HL-60 (cell line): ENCODE measurements at places on chromosomes 3 and 15.

GRCh38 chr3:62622553-62623174, 249.3 kb upstream of the FEZF2 start:
- no peak for DNase-seq

GRCh38 chr3:168974617-168975403, 688.7 kb downstream of the MECOM start:
- no peak for DNase-seq

- no peak for DNase-seq
Observed at GRCh38 chr3:123629747-123630047, 44.8 kb upstream of the HACD2 start.

- no peak for DNase-seq
Observed at GRCh38 chr15:25249236-25250010, 189.4 kb downstream of the UBE3A start.

DNA sequence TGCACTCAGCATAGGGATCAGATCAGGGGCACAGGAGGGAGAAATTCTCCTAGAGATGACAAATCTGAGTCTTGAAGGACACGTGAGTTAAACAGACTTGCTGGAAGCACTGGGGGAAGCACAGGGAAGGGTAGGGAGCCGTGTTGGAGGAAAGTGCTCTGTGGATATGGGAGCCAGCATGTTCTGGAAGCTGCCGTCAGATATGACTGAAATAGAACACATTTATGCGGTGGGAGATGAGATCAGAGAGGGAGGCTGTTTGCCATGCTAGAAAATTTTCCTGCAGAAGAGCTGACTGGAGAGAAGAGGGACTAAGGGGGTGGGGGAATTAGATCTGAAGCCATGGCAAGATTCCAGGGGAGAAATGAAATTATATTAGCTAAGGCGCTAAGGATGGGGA, 1.8 kb downstream of the TAMM41 start:
- DNase-seq: no peak

GRCh38 chr15:89629829-89630228, 25.4 kb downstream of the KIF7 start:
- DNase-seq: no peak

DNA sequence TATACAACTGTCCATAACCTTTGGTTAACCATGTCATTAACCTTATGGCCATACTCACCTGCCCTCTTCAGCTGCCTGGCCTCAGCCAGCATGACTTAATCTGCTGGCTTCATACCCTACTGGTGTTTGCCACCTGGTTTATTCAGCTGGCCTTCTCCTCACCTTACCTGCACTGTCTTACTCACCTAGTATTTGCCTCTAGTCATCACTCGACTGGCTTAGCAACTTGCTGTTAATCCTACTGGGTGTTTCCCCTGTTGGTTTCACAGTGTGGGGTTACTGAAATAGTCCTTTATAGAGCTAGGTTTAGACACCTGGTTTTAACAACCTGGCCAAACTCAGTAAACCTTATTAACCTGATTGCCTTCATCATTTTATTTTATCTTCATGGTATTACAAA, 96.4 kb downstream of the IL12A start:
- DNase-seq: no peak

- DNase-seq: no peak
Observed at GRCh38 chr15:38168467-38169070, 84.1 kb upstream of the SPRED1 start.

GRCh38 chr15:96146726-96147125, 183.8 kb upstream of the NR2F2 start:
- no peak for DNase-seq

GRCh38 chr15:63876085-63876662, 42.4 kb upstream of the HERC1 start:
- no peak for DNase-seq

DNA sequence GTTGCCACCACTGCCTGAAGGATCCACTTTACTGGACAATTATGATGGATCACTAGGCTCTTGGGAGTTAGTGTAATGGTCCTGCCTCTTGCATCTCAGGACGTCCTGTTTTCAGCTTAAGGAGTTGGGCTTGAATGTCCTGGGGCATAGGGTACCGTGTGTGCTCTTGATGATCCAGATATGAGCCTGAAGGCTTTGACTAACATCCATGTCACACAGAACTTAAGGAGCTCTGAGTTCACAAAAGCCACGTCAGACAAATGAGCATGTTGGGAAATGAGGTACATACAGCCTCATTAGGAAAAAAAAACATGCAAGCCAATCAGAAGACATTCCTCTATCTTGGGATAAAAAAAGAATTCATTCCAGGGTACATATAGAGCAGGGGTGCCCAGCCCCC, 40.8 kb downstream of the CA12 start:
- no peak for DNase-seq

- peak; percentile 39 for DNase-seq
Observed at GRCh38 chr15:81106560-81106959, 27.5 kb upstream of the CFAP161 start.

- no peak for DNase-seq
Observed at GRCh38 chr3:146227486-146227885, 23.4 kb downstream of the PLSCR4 start.

- no peak for DNase-seq
Observed at GRCh38 chr3:15926871-15927270, 129.1 kb upstream of the ANKRD28 start.

GRCh38 chr3:149415484-149415883, 38.0 kb upstream of the TM4SF1 start:
- DNase-seq: no peak

- DNase-seq: no peak
Observed at GRCh38 chr15:42335074-42335473, 24.2 kb upstream of the CAPN3 start.

DNA sequence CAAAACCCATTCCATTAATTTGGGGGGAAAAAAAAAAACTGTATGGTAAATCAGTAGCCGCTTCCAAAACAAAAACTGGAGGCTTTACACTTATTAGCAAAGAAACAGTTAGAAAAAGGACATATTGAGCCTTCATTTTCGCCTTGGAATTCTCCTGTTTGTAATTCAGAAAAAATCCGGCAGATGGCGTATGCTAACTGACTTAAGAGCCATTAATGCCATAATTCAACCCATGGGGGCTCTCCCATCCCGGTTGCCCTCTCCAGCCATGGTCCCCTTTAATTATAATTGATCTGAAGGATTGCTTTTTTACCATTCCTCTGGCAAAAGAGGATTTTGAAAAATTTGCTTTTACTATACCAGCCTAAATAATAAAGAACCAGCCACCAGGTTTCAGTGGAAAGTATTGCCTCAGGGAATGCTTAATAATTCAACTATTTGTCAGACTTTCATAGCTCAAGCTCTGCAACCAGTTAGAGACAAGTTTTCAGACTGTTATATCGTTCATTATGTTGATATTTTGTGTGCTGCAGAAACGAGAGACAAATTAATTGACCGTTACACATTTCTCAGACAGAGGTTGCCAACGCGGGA, 9.4 kb upstream of the RPL24 start:
- DNase-seq: peak; percentile 51

GRCh38 chr15:52652984-52653383, 26.2 kb downstream of the ATOSA start:
- DNase-seq: no peak

- DNase-seq: no peak
Observed at GRCh38 chr15:37860896-37861295, 73.5 kb upstream of the TMCO5A start.

GRCh38 chr3:32366638-32367397, 24.8 kb upstream of the CMTM7 start:
- no peak for DNase-seq

DNA sequence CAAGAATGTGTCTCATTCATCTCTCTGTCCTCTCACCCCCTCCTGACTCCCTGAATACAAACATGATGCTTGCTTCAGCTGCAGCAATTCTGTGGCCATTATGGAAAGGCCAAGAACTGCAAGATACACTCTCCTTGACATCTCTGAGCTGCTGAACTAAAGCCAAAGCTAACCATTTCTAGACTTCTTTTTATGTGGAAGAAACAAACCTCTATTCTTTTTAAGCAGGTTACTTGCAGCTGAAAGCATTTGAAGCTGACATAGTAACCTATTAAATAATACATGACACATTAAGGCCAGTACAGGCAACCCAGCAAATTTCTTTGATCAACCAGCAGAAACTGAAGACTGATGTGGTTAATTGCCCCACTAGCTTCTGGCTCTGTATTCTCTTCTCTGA, 17.5 kb downstream of the FHIT start:
- DNase-seq: no peak

GRCh38 chr15:64009798-64010261, 36.5 kb downstream of the DAPK2 start:
- no peak for DNase-seq

- no peak for DNase-seq
Observed at GRCh38 chr3:89101251-89101650, 6.2 kb upstream of the EPHA3 start.

GRCh38 chr3:16053794-16054193, 120.7 kb upstream of the GALNT15 start:
- DNase-seq: no peak

GRCh38 chr15:20409247-20409646, 132.4 kb downstream of the GOLGA6L6 start:
- no peak for DNase-seq
